ENCODE measurements at places on chromosomes 2 and 18. TPM values are rescaled to one million over a fixed set of nuclear protein-coding genes. Genes with fewer than 3 reads are reported as not detected.

DNA sequence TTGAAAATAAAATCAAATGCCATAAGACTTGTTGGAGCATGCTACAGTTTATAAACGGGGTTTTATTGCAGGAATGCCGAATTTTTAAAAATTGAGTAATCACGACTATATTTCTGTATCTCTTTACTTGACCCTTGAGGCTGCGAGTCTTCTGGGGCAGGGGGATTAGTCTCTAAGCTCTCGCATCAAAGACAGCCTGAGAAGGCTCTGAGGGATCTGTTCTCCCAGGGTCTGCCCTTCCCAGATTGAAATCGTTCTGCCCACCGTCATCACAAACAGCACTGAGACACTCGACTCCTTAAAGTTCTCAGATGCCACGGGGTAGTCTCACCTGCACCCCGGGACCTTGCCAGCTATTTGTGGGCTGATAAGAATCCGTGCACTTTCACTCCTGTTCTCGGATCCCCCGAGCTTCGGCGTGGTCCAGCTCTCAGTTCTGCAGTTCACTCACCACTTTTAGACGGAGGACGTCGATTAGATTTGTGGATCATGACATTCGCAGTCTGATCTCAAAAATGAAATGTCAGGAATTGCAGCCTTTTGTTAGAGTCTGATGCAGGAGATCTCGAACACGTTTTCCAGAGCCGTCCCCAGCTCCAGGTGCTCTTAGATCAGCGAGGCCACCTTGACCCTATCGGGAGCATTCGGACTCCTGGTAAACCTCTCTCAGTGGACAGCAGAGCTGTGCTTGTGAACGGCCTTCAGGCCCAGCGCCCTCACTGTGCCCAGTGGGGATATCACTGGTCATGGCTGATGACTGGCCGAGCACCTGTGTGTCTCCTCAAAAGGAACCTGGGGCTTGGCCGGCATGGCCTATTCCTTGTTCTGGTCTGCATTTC is 43.0 kb downstream of the TWIST2 start:
- DNase-seq = no peak
- H3K27ac ChIP-seq = no peak overlapping the region
- no peaks in the 10 kb centered on the region for H3K27me3 ChIP-seq
- peaks cover 7% of the 10 kb centered on the region for H3K4me1 ChIP-seq

DNA sequence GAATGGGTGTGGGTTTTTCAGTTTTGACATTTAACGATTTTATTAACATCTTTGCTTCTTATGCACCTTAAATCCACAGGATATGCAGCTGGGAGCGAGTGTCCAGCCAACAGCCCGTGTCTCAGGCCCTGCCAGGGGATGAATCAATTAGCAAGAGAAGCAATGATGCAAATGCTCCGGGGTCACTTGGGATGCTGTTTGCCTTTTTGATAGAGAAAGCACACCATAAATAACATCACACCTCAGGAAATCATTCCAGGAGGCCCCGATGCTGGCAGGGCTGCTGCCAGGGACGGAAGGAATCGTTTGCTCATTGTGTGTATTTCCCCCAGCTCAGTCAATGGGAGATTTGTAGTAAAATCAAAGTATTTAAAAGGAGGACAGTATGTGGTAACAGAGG is 394.0 kb upstream of the HNRNPA3 start:
- H3K36me3 ChIP-seq = no peaks in the 10 kb centered on the region
- peaks cover 7% of the 10 kb centered on the region for H3K4me1 ChIP-seq
- H3K27me3 ChIP-seq = peaks cover 4% of the 10 kb centered on the region
- DNase-seq = no peak
- H3K4me3 ChIP-seq = no peak overlapping the region

DNA sequence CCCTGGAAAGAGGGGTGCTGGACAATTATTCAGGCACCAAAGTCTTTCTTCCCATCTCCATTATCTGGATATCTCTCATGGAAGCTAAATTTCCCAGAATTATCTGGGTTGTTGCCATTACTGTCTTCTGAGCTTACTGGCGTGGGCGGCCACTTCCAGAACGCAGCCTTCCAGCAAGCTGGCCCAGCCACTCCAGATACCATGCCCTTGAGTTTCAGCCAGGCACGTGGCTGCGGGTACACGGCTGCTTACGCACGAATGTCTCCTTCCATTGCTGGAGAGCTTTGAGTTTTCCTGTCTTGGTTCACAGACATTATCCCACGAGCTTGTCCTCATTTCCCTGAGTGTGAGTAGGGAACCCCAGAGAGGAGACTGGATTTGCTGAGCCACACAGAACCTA is 32.7 kb downstream of the CELF4 start:
- H3K27ac ChIP-seq = no peak overlapping the region
- H3K36me3 ChIP-seq = no peaks in the 10 kb centered on the region
- no peaks in the 10 kb centered on the region for H3K4me1 ChIP-seq
- H3K4me3 ChIP-seq = no peak overlapping the region
- peaks cover 64% of the 10 kb centered on the region for H3K27me3 ChIP-seq

- no peak overlapping the region for H3K4me3 ChIP-seq
- H3K4me1 ChIP-seq = no peaks in the 10 kb centered on the region
- H3K27me3 ChIP-seq = no peaks in the 10 kb centered on the region
- no peak overlapping the region for H3K27ac ChIP-seq
Measured at GRCh38 chr2:105450471-105450870, 51.6 kb upstream of the FHL2 start.

DNA sequence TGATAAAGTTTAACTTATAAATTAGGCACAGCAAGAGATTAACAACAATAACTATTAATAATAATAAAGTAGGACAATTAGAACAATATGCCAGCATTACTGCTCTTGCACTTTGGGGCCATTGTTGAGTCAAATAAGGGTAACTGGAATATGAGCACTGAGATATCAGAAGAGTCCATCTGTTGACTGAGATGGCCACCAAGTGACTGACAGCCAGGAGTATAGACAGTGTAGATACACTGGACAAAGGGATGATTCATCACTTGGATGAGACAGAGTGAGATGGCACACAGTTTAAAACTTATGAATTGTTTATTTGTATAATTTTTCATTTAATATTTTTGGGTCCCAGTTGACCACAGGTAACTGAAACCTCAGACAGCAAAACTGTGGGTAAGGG is 20.0 kb downstream of the NAB1 start:
- H3K4me3 ChIP-seq = no peak overlapping the region
- H3K27me3 ChIP-seq = no peaks in the 10 kb centered on the region
- no peak overlapping the region for H3K27ac ChIP-seq

DNA sequence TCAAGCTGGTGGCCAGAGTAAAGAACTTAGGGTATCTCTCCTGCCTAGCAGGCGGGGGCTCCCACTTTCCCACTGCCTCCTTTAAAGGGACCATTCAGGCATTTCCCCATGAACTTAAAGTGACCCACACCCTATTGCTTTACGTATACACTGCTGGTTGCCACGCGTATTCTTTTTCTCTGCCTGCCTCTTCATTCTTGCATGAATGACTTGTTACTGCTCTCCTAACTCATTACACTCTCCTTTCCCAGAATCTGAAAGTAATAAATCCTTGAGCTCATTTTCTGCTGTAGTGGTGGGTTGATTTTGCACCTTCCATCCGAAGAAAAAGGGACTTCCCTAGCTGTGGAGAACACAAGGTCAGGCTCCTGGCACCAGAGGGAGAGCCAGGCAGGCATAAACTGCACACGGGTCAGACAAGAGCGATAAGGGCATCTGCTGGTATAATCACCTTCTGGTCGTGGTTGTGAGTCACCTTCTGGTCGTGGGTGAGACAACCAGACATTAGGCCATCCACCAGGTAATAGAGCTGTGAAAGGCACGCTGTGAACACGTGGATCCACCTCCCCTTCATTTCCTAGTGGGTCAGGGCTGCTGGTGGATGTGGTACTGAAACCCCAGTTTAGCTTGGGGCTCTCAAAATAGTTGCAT is 950.3 kb downstream of the SOCS6 start:
- DNase-seq = no peak
- H3K36me3 ChIP-seq = no peaks in the 10 kb centered on the region
- no peaks in the 10 kb centered on the region for H3K27me3 ChIP-seq
- no peak overlapping the region for H3K27ac ChIP-seq

- H3K4me1 ChIP-seq = peaks cover 34% of the 10 kb centered on the region
- H3K27me3 ChIP-seq = no peaks in the 10 kb centered on the region
- H3K27ac ChIP-seq = no peak overlapping the region
- no peak overlapping the region for H3K4me3 ChIP-seq
- DNase-seq = no peak
Measured at GRCh38 chr18:58970943-58971790, 106.5 kb downstream of the ZNF532 start.

- no peak overlapping the region for H3K4me3 ChIP-seq
- DNase-seq = no peak
- no peak overlapping the region for H3K27ac ChIP-seq
- H3K4me1 ChIP-seq = peaks cover 37% of the 10 kb centered on the region
Measured at GRCh38 chr2:9590641-9591040, 35.0 kb upstream of the ADAM17 start.

DNA sequence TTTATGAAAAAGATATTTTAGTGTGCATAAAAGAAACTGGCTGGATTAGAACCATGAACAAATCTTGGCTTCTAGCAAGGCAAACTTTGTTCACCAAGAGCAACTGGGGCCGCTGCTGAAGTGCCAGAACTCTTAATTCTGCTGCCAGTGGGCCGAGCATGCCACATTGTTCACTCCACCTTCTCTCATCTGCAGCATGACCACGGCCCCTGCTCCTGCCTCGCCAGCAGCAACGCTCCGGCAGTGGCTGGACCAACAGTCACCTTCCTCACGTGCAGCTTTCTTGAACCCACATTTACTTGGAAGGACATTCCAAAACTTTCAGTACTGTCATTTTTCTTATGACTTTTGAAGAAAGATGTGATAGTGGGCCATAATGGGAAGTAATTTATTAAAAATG is 213.8 kb downstream of the PIEZO2 start:
- no peak overlapping the region for H3K27ac ChIP-seq
- no peaks in the 10 kb centered on the region for H3K4me1 ChIP-seq
- no peak overlapping the region for H3K4me3 ChIP-seq

DNA sequence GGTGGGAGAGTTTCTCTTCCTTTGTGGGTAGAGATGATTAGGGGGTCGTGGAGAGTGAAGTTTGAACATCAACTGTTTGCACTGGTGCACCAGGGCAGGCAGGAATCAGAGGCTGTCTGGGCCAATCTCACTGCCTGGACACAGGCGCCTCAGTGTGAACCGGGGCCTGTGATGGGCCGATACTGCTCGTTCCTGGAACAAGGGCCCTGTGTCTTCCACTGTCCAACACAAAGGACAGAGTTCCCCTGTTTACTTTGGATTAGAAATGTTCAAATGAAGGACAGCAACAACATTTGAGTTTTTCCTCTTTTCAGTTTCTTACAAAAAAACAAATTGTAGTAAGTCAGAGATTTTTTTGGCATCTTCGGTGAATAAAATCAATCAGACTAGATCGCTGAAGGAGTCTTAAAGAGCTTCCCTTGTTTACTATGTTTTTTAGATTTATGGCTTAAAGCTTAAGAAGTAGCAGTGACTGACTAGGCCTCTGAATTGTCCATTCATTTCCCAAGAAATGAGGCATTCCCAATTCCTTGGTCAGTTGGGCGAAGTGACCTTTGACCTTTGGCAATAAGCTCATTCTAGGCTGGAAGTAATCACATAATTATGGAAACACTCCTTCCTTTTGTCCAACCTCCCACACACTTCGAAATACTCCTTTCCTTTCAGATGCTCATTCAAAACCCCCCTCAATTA is 11.6 kb upstream of the TGFA start:
- no peaks in the 10 kb centered on the region for H3K36me3 ChIP-seq
- no peak for DNase-seq
- no peaks in the 10 kb centered on the region for H3K4me1 ChIP-seq

Gene CSRNP3
- total RNA-seq = 4.4 TPM

Gene GCA
- 6.4 TPM for total RNA-seq

Gene TLK1
- total RNA-seq = 41.8 TPM

Gene ST8SIA5
- total RNA-seq = 8.2 TPM

Gene PTRHD1
- total RNA-seq = 31.6 TPM

Gene ATP6V1B1
- not detected for total RNA-seq

Gene LBX2
- 0.34 TPM for total RNA-seq

All from heart right ventricle (tissue), 16 donors.